ENCODE measurements at places on chromosomes 3 and 15.

- DNase-seq: no peak
These were observed 2.9 kb upstream of the RPS17 start for GRCh38 chr15:82543160-82543559.

DNA sequence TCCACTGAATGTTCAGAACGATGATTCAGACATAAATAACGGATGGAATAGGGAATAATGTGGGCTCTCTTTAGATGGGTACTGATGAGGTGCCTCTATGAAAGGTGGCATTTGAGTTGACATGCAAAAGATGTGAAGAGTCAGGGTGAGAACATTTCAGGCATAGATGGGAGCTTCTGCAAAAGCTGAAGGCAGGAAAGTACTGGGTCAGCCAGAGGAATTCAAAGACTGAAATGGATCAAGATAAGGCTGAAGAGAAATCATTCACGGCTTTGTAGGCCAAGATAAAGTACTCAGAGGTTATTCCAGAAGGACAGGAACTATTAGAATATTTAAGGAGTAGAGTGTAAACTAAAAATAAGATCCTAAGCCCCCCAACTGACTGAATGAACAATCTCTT is 189.6 kb upstream of the MCTP2 start:
- DNase-seq: no peak

DNA sequence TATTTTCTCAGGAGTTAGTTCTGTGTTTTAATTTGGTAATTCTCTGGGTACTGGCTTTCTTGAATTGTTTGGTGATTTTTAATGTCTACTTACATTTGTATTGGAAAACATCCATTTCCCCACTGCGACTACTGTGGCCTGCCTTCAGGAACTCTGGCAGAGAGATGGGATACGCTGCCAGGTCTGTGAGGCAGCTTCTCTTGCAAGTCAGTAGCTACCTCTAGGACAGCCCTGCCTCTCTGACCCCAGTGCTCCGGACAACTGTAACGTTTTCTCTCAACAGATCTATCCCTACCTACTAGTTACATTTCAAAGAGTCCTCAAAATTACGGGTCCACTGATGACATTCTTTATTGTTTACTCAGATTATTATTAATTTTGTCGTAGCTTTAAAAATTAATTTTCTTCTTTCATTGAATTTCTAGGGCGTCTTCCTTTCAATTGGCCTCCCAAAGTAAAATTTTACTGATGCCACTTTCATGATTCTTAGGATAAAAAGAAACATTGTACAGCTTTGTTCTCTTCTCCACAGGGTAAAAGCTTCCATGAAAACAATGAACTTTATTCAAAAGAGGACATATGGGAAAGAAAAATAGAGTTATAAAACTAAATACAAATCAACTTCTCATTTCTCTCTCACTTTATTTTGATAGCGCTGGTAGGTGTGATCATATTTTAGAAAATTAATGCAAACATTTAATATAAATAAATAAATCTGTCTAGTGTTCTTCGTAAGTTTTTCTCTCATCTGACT is 123.2 kb upstream of the GOLGA8J start:
- DNase-seq: no peak

DNA sequence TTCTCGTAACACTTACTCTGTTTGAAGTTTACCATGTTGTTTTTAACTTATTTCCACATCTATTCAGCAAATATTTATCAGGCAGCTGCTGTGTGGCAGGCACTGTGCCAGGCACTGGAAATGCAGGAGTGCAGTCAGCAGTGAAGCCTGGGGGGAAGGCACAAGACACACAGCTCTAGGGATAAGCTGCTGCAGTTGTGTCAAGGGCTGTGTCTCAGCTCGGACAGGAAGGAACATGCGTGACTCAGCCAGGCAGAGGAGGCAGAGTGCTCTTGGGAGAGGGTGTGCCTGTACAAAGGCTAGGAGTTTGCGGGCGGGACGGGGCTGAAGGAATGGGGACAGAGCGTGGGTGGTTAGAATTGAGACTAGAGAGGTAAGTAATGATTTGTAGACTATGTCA is 24.7 kb downstream of the LYSMD4 start:
- DNase-seq: no peak

DNA sequence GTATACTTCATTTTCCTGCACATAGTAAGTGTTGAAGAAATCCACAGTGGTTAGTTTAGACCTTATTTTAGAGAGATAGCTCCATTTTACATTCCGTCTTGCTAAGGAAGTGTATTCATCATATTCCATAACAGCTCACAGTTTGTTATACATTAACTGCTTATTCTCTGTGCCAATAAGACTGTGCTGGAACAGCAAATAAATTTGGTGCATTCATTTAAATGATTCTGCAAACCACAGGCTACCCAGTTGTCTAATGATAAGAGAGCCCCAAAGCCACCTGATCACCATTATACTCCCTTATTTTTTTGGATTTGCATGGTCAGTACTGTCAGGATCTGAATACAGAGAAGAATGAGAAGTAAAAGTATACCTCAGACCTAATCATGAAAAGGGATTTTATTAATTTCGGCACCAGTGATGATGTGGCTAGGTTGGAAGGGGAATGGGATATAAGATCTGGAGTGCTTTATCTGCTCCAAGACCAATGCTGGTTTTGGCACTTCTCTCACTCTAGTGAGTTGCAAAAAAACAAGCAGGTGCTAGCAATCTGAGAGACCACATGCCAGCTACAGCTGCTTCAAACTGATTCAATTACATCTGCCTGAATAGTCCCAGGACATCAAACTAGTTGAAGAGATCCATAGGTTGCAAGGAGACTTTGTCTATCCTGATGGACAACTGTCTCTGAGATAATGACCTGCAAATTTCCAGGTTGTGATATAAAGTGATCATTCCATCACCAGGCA is 254.8 kb downstream of the ZBTB20 start:
- no peak for DNase-seq

- no peak for DNase-seq
These were observed 44.6 kb downstream of the EOMES start for GRCh38 chr3:27677565-27677964.

GRCh38 chr3:197858598-197858997 is 67.5 kb downstream of the LRCH3 start:
- no peak for DNase-seq

DNA sequence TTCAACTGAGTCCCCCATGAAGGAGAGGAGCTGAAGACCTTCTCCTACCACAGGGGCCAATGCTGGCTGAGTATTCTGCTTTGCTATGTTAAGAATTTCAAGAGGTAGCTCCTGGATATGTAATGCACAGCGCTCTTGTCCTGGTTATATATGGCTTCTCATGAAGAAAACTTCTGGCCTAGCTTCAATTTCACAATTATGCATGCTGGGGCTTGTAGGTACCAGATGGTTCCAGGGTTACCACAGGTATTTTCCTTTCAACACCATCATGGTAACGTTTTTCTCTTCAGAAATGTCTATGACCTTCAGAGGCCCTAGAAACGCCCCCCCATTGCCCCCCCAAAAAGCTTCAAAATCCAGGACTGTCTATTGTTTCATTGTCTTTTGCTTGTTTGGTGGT is 311.7 kb upstream of the ICE2 start:
- no peak for DNase-seq

- DNase-seq: no peak
These were observed 21.3 kb downstream of the VGLL3 start for GRCh38 chr3:86969500-86970189.

DNA sequence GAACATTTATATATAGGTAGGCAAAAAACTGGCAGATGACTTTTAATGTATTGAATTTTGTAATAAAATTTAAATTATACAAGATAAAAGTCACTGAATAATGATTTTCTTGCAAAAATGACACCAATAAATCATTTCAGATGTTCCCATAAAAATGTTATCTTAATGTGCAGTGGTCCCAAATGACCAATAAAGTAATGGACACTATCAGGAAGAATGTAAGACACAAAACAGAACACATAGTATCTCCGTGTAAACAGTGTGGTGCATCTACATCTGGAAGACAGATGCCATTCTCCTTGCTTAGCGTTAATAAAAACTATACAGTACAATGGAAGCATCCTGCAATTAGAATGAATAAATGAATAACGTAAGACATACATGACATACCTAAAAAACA is 41.5 kb downstream of the FGF7 start:
- DNase-seq: no peak

- no peak for DNase-seq
These were observed 382.8 kb upstream of the CFAP20DC start for GRCh38 chr3:59432665-59433064.
